ENCODE measurements at places on chromosomes 13 and 19. TPM values are rescaled to one million over a fixed set of nuclear protein-coding genes. Genes with fewer than 3 reads are reported as not detected.

GRCh38 chr13:73991384-73991783 is 142.8 kb downstream of the KLF12 start:
- no peak for DNase-seq

- DNase-seq, result peak; percentile 83
Measured at GRCh38 chr19:47186446-47187334, 44.3 kb downstream of the BBC3 start.

DNA sequence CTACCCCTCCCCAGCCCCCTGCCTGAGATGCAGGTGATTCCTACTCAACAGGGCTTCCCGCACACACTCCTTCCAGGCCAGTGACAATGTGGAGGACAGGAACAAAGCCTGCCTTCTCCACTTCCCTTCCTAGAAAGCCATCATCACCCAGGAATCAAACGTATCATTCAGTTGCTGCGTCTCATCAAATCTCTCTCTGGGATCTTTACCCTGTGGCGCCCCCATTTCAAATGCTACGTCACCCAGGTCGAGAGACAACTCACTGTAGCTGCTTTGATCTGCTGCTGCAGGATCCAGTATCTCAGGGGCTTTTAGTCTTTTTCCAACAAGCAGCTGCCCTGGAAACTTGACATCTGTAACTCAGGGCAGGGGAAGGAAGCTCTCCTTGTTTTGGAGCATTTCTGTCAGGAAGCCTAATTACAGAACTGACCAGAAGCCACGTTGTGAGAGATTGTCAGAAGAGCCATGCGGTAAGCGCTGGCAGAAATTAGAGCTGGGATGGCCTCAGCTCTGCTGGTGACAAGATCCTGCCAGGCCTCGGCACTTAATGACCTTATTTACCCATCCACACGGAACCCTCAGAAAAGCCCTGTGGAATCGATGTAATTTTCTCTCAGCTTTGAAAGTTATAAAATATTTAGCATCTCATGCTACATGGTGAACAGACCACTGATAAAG is 140.5 kb downstream of the STK24 start:
- no peak for DNase-seq

DNA sequence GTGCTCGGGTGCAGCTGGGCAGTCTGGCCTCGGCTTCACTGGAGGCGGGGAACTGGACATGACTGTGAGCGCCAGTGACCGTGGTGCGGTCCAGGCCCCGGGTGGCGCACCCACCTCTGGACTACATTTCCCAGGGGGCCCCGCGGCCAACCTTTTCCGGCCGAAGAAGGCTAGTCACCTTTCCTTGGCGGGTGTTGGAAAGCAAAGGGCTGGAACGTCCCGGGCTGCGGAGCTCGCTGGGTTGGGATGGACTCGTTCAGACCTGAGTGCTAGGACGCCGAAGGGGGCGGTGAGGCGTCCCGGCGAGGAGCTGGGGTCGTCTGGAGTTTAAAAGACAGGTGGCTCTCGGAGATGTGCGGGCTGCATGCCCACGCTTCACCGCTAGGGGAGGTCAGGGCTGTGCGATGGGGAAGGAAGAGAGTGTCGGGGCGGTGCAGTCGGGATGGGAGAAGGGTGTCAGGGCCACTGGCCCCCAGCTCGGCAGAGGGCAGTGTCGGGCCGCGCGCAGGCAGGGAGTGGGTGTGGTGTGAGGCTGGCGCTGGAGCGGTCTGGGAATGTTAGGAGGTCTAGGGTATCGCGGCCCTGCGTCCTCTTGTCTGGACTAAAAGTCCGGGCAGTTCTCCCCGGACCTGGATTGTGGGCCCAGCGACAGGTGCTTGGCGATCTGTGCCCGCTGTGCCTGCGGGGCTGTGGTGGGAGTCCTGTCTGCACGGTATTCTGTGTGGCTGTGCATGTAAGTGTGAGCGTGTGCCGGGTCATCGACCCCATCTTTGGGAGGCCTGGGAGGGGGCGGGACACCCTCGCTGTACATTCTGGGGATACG is 57.1 kb downstream of the ZNF568 start:
- peak; percentile 79 for DNase-seq

DNA sequence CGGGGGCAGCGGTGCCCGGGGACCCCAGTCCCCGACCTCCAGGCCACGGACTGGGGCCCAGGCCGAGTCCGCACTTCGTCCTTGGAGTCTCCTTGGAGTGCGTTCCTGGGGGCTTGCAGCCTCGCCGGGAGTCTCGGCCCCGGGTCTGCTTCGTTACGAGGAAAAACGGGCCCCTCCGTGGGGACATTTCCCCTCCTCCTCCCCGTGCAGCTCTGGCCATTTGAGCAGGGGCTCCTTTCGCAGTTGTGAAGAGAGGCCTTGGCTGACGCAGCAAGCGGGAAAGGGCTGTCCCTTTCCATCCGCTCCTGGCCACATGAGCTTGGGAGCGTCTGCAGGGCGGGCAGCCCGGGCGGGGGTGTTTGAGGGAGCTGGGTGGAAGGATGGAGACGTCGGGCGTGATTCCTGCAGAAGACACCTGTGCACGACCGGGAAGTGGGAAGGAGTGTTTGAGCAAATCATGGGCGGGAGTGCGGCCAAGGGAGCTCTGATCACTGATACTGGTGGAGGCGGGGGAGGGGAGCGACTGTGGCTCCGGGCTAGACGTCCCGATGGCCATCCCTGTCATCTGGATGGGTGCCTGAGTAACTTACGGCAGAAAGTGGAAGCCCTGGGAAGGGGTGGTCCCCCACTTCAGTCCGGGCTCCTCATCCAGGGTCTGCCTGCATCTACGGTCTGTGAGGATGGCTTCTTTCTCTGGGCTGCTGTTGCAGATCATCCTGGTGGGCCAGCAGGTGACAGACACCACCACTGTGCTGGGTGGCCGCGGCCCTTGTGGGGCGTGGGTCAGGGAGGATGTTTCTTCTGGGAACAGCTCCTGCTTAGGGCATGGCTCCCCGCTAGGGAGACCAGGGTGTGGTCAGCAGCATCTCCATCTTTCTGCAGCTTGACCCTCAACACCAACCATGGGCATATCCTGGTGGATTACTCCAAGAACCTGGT is 736 bp downstream of the GPI start:
- no peak for DNase-seq

DNA sequence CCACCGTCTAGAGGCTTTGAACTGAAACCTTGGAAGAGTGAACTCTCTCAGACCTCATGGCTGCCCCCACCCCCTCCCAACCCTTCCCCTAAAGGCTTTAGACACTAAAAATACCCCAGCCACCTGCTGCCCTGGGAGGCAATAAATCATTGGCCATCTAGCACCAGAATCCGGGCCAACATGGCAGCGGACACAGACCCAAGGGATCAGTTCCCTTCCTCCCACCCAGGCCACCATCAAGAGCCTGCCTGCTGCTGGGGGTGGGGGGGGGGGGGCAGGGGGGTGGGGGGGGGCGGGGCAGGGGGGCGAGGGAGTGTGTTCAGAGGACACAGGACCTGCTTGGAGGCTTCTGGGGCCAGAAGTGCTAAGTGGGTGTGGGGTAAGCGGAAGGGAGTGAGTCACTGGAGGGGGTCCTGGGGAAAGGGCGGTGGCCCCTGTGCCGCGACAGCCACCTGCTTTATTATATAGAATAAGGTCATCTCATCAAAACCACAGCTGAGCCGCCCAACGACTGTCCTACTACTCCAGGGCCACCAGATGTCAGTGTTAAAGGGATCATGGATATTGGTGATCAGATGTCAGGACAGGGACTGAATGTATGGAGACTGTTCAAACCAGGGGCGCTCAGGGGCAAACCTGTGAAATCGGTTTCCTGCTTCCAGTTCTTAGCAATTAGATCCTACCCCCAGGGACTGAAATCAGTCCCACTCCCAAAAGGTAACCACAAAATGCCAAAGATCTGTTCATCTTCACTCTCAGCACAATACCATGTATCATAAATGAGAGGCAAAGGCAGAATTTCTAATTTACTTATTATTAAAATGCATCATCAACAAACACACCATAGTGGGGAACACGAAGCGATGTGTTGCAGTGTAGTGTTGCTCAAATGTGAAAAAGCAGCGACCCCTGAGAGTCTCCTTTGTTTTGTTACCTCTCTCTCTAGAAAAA is 24.3 kb downstream of the ARL11 start:
- DNase-seq, result peak; percentile 21

Gene RASAL3
- total RNA-seq, result 101 TPM

Gene EMP3
- total RNA-seq, result 55.4 TPM

Gene FREM2
- not detected for total RNA-seq

Gene DOCK6
- 2.0 TPM for total RNA-seq

Gene OR7C1
- not detected for total RNA-seq

Gene NXNL1
- not detected for total RNA-seq

Gene PGLYRP1
- total RNA-seq, result not detected

Measured in activated naive CD4-positive, alpha-beta T cell treated with anti-CD3 and anti-CD28 coated beads, Interleukin-2, amount 50 U/mL, for 72 hours (primary cell).